ENCODE measurements at places on chromosomes 13 and 19.

- DNase-seq: no peak
These were observed 9.6 kb upstream of the MAMSTR start for GRCh38 chr19:48728911-48729664.

GRCh38 chr19:33879818-33880575 lies 83.3 kb downstream of the KCTD15 start:
- no peak for DNase-seq

GRCh38 chr13:22432690-22433089 lies 748.1 kb upstream of the SGCG start:
- no peak for DNase-seq

- DNase-seq: no peak
These were observed 41.7 kb downstream of the GPR12 start for GRCh38 chr13:26718872-26719271.

GRCh38 chr13:77502104-77502720 lies 33.3 kb upstream of the SCEL start:
- DNase-seq: no peak

GRCh38 chr19:18494267-18494607 lies 27.6 kb downstream of the ELL start:
- DNase-seq: no peak

- no peak for DNase-seq
These were observed 1159.0 kb upstream of the ATXN8OS start for GRCh38 chr13:68948586-68948985.

DNA sequence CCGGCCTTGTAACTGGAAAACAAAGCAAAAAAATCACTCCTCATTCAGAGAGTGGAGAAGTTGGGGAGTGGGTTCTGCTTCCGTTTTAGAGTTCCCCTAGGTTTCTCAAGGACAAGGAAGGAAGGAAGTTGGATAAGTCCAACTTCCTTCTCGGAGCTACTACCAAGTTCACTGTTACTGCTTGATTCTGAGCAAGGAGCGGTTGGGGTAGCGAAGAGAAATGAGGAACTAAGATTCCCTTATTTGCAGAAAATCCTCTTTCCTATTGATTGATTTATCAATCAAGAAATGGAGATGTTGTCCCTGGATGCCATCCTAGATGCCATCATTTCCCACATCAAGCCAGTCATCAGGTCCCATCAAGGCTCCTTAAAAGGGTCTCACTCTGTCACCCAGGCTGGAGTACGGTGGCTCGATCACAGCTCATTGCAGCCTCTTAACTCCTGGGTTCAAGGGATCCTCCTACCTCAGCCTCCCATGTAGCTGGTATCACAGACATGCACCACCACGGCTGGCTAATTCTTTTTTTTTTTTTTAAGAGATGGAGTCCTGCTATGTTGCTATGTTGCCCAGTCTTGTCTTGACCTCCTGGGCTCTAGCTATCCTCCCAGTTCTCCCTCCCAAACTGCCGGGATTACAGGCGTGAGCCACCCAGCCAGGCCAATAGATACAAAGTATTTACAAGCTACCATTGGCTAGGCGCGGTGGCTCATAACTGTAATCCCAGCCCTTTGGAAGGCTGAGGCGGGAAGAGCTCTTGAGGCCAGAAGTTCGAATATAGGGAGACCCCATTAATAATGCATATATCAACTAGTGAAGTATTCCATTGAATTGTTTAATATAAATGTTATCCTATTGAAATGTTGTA lies 809 bp upstream of the B9D2 start:
- no peak for DNase-seq

DNA sequence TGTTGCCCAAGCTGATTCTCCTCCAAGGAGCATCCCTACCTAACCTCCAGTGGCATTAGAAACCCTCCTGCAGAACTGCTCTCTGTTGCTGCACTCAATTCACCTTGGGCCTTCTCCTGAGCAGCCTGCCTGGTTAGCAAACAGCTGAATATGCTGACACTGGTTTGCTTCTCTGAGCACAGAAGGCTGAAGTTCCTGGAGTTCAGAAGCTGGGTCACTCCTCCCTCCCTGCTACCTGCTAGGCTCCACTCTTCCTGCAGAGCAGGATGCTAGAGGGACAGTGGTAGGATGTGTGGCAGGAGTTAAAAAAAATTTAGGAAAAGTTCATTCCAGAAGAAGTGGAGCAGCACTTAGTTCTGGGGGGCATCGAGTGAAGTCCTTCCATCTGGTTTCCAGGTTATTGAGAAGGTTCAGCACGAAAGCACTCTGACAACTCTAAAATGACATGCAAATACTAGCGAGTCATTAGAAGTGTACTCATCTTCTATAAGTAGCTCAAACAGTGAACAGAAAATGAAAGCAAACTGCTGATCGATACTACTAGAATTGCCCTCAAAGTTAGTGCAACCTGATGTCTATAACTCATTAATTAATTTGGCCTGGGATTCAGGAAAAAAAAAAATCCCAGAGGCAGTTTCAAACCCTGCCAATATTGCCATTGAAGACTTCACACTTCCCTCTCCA lies 293.7 kb downstream of the POU4F1 start:
- no peak for DNase-seq

GRCh38 chr13:64255988-64256387 lies 2840.3 kb upstream of the PCDH20 start:
- DNase-seq: no peak

All from stimulated activated CD8-positive, alpha-beta memory T cell treated with anti-CD3 and anti-CD28 coated beads, Interleukin-12 subunit alpha, Interleukin-12 subunit beta, amount 100 ng/mL, for 4 hours (primary cell).